ENCODE measurements at places on chromosomes 16 and 17.

- no peak for DNase-seq
Measured at GRCh38 chr16:56057151-56057550, 134.1 kb upstream of the GNAO1 start.

DNA sequence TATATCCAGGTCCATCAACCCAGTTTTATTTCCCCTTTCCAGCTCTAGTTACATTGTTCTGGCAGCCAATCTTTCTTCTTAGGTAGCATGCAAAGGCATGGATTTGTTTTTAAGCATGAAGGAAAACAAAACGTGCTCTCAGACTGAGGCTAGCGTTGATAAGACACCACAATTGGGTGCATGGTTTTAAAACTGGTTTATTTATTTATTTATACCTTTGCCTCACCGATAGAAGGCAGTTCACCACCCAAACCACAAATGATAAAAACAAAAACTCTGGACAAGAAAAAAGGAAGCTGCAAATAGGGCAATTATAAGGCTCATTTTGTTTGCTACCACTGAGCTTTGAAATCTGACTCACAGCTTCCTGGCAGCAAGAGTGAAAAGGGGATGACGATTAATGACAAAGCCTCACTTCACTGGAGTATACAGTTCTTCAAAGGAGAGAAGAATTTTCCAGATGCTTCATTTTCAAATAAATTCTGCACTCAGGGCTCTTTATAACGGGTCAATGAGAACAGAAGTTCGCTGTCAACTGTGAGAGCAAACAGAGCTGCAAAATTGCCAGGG is 278.4 kb upstream of the IRX5 start:
- no peak for DNase-seq

- DNase-seq: no peak
Measured at GRCh38 chr16:85374571-85374872, 238.6 kb upstream of the GSE1 start.

DNA sequence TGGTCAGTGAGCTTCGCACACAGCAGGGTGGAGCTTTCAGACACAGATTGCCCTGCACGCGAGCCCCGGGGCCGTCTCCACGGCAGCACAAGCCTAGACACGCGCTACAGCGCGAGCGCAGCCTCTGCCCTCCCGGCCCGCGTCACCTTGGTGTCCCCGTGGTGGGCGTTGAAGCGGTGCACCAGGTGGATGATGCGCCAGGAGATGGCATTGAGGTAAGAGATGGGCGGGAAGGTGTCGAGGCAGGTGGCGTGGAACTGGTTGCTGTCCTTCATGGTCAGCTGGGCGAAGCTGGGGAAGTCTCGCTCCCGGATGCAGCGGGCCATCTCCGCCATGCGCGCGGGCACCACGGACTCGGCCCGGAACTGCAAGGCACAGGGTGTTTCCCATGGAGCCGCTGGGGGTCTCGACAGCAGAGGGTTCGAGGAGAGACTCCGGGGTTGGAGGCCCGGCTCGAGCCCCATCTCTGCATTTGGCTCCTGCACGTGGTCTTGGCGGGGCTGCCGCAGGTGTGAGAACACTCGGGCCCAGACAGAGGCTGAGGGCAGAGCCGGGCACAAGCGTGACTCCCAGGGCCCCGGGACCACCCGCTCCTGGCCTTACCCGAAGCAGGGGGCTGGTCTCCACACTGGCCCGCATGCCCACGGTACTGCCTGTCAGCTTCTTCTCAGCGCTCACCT is 4.3 kb upstream of the CYBA start:
- no peak for DNase-seq

Measured in GM19239 (cell line).